GM23248 (cell line): ENCODE measurements at places on chromosomes 3 and 15.

DNA sequence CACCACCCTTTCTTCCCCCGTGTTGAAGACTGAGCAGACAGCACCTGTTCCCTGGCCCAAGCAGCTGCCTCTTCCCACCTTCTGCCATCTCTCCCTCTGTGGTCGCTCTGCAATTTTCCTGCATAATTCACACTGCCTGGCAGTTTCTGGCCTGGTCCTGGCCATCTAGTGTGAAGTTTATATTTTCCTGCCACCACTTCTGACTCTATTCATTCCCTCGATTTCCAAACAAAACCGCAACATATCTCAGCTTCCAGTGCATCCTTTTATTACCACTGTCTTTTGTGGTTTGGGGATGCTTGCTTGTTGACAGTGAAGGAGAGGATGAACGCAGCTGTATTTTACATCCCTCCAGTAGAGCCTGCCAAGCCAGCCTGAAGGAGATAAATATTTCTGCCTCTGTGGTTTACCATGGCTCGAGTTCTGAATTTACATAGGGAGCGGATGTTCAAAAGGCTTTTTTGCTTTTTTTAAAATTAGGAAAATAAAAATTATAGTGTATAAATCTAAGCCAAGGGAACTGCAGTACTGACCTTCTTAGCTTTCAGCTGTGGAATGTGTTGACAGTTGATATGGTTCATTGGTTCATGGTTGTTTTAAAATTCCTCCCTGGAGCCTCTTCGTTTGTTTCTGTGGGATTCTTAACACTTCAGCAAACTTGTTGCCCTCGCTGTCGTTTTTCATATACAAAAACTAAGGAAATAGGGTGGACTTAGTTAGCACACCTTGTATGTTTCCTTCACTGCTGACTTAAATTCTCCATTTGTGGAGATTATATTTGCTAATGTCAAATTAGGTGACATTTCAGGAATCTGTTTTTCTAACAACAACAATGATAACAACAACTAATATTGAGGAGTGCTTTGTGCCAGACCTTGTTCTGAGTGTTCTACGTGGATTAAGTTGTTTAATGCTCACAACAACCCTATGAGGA, 250.5 kb downstream of the ADAMTSL3 start:
- peak; percentile 65 for DNase-seq

DNA sequence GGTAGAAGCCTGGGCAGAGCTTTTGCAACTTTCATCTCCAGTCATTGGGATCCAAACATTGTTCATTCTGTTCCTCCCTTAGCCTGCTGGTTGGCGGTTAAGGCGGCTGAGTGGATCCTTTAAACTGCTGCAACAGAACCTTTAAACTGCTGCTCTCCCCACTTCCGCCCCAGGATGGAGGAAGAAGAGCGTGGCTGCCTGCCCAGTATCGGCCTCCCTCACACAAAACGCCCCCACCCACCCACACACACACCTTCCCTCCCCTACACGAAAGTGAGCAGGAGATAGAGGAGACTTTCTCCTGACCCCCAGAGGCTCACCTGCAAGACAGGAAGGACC, 460 bp upstream of the ZMAT3 start:
- DNase-seq, result peak; percentile 57

DNA sequence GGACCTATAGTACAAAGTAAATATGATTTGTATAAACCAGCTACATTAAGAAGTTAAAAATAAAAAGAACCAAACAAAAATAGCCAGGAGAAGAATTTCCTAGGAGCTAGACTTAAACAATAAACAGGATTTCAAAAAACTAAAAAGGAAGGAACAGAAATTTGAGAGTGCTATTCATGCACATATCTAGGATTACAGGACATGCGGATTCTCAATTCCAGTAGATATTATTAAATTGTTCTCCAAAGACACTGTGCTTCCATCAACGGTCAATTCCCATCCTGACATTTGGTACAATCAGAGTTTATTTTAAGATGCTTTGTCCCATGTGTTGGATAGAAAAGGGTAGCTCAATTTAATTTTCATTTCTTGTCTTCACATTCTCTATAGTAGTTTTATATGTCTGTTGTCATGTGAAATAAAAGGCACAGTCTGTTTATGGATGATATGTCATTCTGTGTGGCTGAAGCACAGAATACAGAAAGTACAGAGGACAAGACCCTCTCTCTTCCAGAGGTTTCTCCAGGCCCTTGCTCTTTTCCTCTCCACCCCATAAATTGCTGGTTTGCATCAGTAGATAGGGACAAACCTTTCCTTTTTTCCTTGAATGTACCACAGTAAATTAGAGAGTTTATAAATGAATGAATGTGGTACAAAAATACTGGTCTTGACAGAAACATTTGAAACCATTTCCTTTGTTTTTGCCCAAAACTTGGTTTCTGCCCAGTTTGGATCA, 3.5 kb downstream of the PLOD2 start:
- no peak for DNase-seq

- no peak for DNase-seq
Observed at GRCh38 chr3:56612146-56612545, 55.2 kb downstream of the CCDC66 start.

DNA sequence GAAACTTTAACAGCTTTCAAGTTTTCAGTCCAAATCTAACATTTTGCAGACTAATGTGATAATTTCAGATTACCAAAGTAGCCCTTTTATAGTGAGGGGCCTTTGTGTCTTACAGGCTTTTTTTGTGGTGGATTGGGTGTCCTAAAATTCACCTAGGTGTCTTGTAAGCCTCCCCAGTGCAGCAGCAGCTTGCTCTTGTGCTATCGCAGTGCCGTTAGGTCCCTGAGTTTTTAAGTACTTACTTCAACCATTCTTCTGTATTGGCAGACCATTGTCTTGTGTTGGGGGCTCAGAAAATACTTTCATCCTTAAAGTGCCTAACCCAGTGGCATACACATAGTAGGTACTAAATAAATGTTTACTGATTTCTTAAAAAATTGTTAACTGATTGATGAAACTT, 2.1 kb downstream of the PDE8A start:
- DNase-seq, result peak; percentile 14

DNA sequence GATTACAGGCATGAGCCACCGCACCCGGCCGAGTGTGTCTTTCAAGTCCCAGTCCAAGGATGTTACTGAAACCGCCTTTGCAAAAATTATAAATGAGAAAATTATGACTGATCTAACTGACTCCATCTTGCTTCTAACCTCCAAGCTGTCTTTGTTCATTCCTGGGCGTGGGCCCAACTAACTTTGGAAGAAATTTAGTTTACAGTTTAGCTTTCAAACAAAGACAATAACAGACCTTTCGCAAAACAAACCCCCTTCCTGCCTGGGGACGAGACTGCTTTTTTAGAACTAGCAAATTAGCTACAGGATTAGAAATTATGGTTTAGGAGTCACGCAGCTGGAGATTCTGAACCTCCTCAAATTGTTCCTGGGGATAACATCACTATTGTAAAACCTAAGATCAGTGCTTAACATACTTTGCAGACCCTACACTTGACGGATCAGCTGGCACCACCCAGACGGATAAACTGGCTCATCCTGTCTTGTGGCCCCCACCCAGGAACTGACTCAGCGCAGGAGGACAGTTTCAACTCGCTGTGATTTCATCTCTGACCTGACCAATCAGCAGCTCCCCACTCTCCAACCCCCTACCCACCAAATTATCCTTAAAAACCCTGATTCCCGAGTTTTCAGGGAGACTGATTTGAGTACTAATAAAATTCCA, 23.8 kb downstream of the NANOGP8 start:
- DNase-seq, result peak; percentile 53

DNA sequence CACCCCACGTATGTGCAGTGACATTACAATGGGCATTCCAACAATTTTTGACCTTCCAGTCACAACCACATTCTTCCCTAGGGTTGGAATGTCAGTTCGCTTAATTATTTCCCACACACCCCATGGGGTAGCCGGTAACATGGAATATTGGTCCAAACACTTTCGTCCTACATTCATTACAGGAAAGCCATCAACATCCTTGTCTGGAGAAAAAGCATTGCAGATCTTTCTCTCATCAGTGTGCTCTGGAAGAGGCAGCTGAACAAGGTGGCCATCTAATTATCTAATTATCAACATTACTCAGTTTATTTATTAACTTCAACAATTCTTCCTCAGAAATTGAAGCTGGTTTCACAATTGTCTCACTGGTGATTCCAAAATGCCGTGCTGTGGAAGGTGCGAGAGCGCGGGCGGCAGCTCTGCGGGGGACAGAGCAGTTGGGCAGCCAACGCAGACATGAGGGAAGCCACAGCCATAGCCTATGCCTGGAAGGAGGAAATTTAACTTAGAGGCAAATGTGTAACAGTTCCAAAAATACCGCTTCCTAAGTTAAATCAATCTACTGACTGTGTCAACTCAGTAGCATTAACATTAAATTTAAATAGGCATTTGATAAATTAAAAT, 1158.9 kb upstream of the EPHA6 start:
- no peak for DNase-seq

- DNase-seq, result no peak
Observed at GRCh38 chr3:20302766-20303165, 116.8 kb upstream of the SGO1 start.

DNA sequence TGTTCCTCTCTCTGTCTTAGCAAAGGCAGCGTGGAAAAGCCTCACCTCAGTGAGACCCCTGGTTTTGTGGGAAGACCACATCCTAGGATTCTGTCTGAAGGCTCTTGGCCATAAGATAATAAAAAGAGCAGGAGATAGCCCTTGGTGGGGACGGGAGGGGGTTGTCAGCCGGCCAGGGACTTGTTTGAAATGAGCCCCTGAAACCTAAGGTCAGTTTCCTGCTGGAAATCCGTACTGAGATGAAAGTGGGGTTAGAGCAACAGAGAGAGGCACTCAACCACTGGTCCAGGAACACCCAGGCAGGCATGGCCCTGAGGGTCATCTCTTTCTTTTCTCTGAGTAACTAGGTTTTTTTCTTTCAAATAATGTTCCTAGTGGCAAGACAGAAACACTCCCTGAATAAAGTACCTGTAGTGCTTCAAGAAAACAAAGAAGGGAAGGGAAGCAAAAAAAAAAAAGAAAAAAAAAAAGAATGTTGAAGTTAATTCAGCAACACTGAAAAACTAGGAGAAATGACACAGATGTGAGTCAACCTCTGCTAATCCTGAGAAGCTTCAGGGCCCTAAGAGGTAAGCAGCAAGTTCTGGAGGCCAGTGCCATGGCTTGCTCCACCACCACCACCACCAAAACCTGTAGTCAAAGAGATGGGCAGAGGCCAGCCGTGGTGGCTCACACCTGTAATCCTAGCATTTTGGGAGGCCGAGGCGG, 3.2 kb downstream of the ITGB5 start:
- peak; percentile 41 for DNase-seq

- DNase-seq, result peak; percentile 38
Observed at GRCh38 chr3:172524611-172525010, 1.4 kb upstream of the TNFSF10 start.

DNA sequence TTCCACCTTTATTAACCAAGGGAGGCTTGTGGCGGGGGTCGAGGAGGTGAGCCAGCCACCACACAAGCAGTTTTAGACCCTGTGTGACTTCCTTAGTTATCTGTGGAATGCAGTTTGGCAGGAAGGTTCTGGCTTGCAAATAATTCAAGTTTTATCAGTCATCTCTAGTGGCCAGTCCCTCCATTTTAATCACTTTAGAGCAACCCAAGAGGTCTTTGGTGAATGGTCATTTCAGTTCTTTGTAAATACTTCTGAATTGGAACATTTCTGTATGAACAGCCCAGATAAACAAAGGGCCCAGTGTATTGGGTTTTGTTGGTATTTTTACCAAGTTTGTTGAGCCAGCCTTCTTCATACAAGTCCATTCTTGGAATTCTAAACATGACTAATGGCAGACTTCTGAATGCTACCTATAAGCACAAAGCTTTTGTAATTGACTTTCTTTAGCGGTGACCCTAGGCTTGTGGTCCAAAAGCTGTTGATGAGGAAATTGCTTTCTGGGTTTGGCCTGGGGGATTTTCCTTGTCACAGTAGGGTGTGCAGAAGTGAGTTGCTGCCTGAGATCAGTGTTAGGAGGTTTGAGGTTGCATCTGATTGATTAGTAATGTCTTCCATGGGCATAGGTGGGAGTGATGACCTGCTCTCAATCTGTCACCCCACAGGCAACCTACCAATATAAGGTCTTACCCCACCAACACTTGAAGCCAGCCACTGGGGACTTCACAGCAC, 193.3 kb upstream of the TOPAZ1 start:
- DNase-seq, result no peak

DNA sequence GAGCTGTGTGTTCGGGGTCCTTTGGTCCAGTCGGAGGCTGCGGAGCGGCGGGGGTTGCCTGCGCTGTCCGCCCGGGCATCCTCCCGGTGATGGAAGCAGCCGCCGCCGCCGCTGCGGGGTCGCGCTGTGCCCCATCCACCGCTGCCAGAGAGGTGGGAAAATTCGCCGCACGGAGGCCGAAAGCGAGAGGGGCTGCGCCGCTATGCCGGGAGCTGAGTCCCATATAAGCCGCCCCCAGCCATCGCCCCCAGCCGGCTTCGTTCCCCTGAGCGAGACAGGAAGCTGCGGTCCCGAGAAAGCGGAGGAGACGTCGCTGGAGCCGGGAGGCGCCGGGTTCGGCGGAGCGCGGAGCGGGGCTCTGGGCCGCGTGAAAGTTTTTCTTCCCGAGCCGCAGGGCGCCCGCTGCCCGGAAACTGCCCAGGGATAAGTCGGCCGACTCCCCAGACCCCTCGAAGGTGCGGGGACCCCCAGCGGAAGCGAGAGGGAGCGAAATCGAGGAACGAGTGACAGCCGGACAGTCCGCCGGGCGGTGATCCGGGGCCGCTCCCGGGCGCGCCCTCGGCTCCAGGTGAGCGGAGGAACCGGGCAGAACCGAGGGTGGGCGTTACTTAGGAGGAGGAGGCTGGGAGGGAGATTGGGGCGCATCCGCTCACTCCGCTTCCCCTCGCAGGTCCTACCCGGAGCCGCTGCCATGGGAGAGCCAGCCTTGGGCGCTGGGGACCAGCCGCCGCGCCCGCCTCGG, 574 bp downstream of the CHST2 start:
- peak; percentile 65 for DNase-seq

DNA sequence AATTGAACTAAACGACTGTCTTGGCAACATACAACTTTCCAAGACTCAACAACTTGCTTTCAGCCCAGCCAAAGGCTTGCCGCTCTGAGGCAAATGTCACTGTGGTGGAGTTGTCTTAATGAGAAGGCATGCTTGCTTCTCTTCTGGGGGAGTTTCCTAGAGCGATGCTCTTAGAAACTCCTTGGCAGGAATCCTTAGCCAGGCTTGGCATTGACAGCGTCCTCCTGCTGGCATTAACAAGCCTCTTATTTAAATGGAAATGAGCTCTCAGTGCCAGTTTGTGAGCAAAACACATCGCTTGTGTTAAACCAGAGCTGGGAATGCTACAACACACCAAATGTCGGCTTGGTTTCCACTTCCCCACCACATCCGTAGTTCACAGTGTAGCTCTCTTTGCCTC, 265.5 kb upstream of the TPRG1 start:
- no peak for DNase-seq

- DNase-seq, result no peak
Observed at GRCh38 chr15:62455441-62455921, 290.4 kb upstream of the C2CD4B start.

GRCh38 chr3:16290007-16290826, 25.2 kb downstream of the OXNAD1 start:
- peak; percentile 77 for DNase-seq

DNA sequence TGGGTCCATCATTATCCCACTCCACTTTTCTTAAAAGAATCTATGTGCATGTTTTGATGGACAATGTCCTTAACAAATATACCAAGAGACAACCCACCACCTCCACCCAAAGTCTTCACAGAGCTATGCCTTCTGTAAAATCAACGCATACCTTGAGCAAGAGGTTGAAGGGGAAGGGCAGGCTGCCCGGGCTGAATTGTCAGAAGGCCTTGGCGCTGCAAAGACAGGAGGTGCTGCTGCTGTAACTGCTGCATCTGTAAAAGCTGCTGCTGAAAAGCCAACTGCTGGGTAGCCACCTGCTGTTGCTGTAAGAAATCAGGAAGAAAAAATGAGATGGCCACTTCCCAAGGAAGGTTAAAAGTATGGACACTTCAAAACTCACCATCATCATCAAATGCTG, 536.7 kb downstream of the FOXP1 start:
- DNase-seq, result no peak
